ENCODE measurements at places on chromosomes 13 and 19. TPM values are rescaled to one million over a fixed set of nuclear protein-coding genes. Genes with fewer than 3 reads are reported as not detected.
A peak's percentile ranks its signal among the peaks of the same experiment; 100 is the strongest.

The KASH5 gene
- total RNA-seq: 0.37 TPM

The MAP4K1 gene
- 1.5 TPM for total RNA-seq

The RB1 gene
- 57.1 TPM for total RNA-seq

The ZNF534 gene
- total RNA-seq: not detected

The ZNF665 gene
- total RNA-seq: 1.2 TPM

The OR10H1 gene
- total RNA-seq: not detected

The VSTM1 gene
- not detected for total RNA-seq

The CACNA1A gene
- 3.2 TPM for total RNA-seq

The DLL3 gene
- total RNA-seq: 0.96 TPM

- no peak overlapping the region for H3K4me3 ChIP-seq
- DNase-seq: no peak
- no peak overlapping the region for H3K27ac ChIP-seq
- no peaks in the 10 kb centered on the region for H3K27me3 ChIP-seq
Observed at GRCh38 chr19:29927944-29928625, 14.0 kb upstream of the URI1 start.

GRCh38 chr13:45565331-45565730 is 50.2 kb downstream of the ERICH6B start:
- no peaks in the 10 kb centered on the region for H3K36me3 ChIP-seq
- no peaks in the 10 kb centered on the region for H3K27me3 ChIP-seq
- no peak overlapping the region for H3K27ac ChIP-seq
- DNase-seq: no peak
- H3K4me3 ChIP-seq: no peak overlapping the region

DNA sequence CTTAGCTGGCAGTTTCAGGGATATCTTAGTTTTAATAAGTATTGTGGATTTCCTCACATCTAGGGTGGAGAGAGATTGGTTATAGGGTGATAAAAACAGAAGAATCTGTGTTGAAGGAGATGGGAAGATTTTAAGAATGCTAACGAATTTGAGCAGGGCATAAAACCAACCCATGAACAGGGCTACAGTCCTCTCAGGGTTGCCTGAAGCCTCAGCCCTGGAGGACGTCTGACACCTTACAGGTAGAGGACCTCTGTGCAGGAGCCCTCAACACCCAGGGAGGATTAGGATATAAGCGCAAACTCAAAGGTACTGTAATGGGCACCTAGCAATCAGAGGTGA is 461 bp upstream of the WASF3 start:
- H3K36me3 ChIP-seq: no peaks in the 10 kb centered on the region
- peak overlapping the region; percentile 48 for H3K4me3 ChIP-seq
- peaks cover 6% of the 10 kb centered on the region for H3K4me1 ChIP-seq
- no peak overlapping the region for H3K27ac ChIP-seq
- DNase-seq: no peak
- H3K27me3 ChIP-seq: peaks cover 70% of the 10 kb centered on the region

- no peaks in the 10 kb centered on the region for H3K27me3 ChIP-seq
- H3K36me3 ChIP-seq: no peaks in the 10 kb centered on the region
- peaks cover 9% of the 10 kb centered on the region for H3K4me1 ChIP-seq
- no peak overlapping the region for H3K27ac ChIP-seq
- no peak for DNase-seq
- H3K4me3 ChIP-seq: no peak overlapping the region
Observed at GRCh38 chr19:30338041-30338456, 34.1 kb upstream of the ZNF536 start.

GRCh38 chr13:99944606-99945005 is 27.0 kb downstream of the ZIC5 start:
- no peak overlapping the region for H3K4me3 ChIP-seq
- no peaks in the 10 kb centered on the region for H3K27me3 ChIP-seq
- no peak overlapping the region for H3K27ac ChIP-seq
- H3K4me1 ChIP-seq: peaks cover 5% of the 10 kb centered on the region
- H3K36me3 ChIP-seq: no peaks in the 10 kb centered on the region

- H3K36me3 ChIP-seq: no peaks in the 10 kb centered on the region
- H3K27ac ChIP-seq: no peak overlapping the region
- no peaks in the 10 kb centered on the region for H3K4me1 ChIP-seq
- DNase-seq: no peak
- H3K4me3 ChIP-seq: no peak overlapping the region
- H3K27me3 ChIP-seq: no peaks in the 10 kb centered on the region
Observed at GRCh38 chr13:44318161-44318560, 55.5 kb upstream of the SERP2 start.

- H3K27ac ChIP-seq: peak overlapping the region; percentile 98
- no peaks in the 10 kb centered on the region for H3K36me3 ChIP-seq
- DNase-seq: no peak
- H3K27me3 ChIP-seq: no peaks in the 10 kb centered on the region
- peaks cover 10% of the 10 kb centered on the region for H3K4me1 ChIP-seq
Observed at GRCh38 chr19:56119582-56119978, 1.5 kb downstream of the ZNF787 start.

DNA sequence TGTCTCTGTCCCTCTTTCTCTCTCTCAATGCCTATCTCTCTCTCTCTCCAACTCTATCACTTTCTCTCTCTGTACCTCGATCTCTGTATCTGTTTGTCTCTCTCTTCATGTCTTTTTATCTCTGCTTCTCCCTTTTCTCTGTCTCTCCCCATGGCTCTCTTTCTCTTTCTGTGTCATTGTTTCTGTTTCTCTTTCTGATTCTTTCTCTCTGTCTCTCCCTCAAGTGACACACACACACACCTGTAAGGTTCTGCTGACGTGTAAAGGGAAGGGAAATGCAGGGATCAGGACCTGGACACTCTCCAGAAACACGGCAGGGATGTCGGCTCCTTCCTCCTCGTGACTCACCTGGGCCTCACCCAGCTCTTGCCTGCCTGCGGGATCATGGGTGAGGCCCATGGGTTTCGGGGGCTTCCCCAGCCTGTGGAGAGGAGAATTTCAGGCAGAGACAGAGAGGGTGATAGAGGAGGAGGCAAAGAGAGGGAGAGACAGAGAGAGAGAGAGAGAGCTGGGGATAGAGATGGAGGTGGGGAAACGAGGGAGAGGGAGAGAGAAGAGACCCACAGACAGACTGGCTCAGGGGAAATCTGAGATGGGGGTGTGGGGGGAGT is 5.4 kb upstream of the PLAUR start:
- H3K27me3 ChIP-seq: no peaks in the 10 kb centered on the region
- no peak overlapping the region for H3K27ac ChIP-seq
- H3K4me3 ChIP-seq: no peak overlapping the region

GRCh38 chr19:41542622-41543021 is 33.3 kb upstream of the CEACAM21 start:
- H3K4me1 ChIP-seq: no peaks in the 10 kb centered on the region
- H3K27me3 ChIP-seq: no peaks in the 10 kb centered on the region
- no peak for DNase-seq
- H3K4me3 ChIP-seq: no peak overlapping the region
- no peak overlapping the region for H3K27ac ChIP-seq

DNA sequence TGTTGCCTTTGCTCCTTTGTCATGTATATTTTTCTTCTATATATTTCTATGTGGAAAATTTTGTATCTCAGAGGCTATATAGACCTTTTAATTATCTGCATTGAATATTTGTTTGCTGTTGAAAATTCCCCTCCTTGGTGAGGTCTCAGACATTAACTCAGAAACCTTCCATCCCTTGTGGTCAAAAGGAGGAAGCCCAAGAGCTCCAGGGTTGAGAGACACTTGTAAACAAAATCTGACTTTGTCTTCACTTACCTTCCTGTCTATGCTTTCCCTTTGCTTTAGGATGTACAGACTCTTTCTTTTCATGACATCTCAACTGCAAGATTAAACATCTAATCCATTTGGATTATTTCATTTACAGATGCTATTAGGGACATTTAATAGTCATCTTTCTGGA is 157.5 kb downstream of the PCDH20 start:
- DNase-seq: no peak
- no peak overlapping the region for H3K27ac ChIP-seq
- no peak overlapping the region for H3K4me3 ChIP-seq
- H3K4me1 ChIP-seq: no peaks in the 10 kb centered on the region
- H3K36me3 ChIP-seq: no peaks in the 10 kb centered on the region

DNA sequence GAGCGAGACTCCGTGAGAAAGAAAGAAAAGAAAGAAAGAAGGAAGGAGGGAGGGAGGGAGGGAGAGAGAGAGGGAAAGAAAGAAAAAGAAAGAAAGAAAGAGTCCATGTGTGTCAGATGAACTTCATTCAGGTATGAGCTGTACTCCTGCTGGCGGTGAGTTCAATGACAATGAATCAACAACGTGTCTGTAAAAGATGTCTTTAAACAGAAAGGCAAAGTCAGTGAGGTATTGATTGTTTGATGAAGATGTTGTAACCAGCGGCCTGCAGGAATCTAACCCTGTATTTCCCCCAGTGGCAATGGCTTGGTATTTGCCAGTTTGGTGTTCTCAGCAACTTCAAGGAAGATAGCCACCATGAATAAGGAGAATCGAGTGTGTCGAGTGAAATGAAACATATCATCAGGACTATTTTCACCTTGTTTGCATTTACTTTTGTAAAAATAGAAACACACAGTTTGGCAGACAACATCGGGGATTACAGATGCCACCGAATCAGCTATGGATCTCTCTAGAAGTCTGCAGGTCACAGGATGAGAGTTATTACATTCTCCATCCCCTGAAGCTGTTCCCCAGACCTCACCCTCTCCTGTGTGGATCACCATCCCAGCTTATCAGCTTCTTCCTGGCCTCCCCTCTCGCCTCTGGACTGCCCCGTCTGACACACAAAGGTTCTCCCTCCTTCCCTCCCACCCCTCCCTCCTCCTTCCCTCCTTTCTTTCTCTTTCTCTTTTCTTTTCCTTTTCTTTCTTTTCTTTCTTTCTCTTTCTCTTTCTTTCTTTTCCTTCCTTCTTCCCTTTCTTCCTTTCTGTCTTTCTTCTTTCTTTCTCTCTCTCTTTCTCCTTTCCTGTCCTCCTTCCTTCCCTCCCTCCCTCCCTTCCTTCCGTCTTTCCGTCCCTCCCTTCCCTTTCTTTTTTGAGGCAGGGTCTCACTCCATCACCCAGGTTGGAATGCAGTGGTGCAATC is 8.2 kb upstream of the SBK3 start:
- no peak for DNase-seq
- no peak overlapping the region for H3K27ac ChIP-seq
- H3K27me3 ChIP-seq: no peaks in the 10 kb centered on the region
- H3K4me1 ChIP-seq: no peaks in the 10 kb centered on the region
- no peak overlapping the region for H3K4me3 ChIP-seq
- no peaks in the 10 kb centered on the region for H3K36me3 ChIP-seq

- peaks cover 16% of the 10 kb centered on the region for H3K27me3 ChIP-seq
- no peak for DNase-seq
Observed at GRCh38 chr19:35444735-35445134, 3.3 kb upstream of the FFAR2 start.

DNA sequence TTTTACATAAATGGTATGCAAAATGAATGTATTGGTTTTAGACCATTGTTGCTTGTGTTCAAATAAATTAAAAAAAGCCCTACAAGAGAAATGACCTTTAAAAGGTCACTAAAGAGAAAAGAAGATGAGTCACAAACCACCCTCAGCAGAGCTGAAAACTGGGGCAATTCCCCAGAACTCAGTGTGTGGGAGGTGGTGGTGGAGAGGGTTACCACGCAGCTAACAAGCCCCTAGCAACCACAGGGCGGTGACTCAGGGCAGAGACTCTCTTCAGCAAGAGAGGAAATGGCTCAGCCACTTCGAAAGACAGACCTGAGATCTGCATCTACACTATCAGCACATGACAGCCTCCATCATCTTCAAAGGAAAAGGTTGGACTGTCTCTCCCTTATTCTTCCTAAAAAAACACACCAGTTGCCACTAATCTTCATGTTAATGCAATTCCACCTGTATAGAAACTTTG is 29.4 kb upstream of the NDFIP2 start:
- H3K4me1 ChIP-seq: peaks cover 23% of the 10 kb centered on the region
- no peaks in the 10 kb centered on the region for H3K36me3 ChIP-seq
- peaks cover 11% of the 10 kb centered on the region for H3K27me3 ChIP-seq
- DNase-seq: peak; percentile 60
